Osteocyte (in vitro differentiated cells): ENCODE measurements at places on chromosomes 6 and 20.
A peak's percentile ranks its signal among the peaks of the same experiment; 100 is the strongest.

GRCh38 chr20:9810738-9811137 is 28.1 kb downstream of the PAK5 start:
- DNase-seq: no peak

DNA sequence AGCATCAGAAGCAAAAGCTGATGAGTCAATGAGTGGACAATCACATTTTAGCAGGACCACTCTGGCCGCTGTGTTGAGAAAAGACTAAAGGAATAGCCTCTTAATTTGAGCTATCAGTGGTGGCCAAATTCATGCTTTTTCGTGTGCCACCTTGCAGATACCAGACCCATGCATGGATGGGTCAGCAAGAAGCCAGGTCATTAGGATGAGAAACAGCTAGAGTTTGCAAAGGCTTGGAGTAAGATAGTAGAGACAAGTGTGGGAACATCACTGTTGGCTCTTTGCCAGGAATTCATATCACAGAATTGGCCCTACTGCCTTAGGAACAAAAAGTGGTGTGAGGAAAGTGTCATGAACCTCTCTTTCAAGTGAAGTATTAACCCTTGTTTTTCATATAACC is 25.5 kb downstream of the MRAP2 start:
- DNase-seq: no peak

DNA sequence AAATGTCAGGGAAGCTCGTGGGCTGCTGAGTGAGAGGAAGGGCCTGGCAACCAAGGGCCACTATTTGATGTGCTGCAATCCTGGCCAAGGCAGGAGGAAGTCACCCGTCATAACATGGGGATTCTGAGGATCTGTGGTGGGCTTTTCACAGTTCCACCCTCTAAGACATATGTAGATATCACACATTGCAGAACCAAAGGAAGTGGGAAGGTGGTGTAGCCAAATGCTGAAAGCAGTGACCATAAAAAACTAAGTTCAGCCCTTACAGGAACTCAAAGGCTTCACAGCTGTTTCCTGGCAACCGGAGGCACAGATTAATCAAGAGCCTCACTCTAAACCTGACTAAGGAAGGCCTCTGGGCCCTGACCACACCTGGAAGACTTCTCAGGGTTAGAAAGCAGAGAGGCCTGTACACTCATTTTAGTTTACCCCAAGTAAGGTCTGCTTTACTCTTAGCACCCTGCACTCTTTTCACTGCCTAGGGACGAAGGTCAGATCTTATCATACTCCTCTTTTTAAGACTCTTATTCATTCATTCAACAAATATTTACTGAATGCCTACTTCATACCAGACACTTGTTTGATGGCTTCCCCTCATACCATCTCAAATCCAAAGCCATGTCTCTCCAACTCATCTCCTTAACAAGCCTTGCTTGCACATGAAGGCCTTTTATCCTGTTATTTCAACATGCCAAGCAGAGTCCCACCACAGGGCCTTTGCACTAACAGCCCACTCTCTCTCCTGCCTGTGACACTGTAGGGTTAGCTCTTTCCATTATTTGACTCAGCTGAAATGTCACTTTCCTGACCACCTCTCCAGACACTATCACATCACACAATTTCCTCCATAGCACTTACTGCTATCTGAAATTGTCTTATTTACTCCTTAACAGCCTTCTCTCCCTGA is 2.6 kb downstream of the UBE2V1 start:
- DNase-seq: no peak

DNA sequence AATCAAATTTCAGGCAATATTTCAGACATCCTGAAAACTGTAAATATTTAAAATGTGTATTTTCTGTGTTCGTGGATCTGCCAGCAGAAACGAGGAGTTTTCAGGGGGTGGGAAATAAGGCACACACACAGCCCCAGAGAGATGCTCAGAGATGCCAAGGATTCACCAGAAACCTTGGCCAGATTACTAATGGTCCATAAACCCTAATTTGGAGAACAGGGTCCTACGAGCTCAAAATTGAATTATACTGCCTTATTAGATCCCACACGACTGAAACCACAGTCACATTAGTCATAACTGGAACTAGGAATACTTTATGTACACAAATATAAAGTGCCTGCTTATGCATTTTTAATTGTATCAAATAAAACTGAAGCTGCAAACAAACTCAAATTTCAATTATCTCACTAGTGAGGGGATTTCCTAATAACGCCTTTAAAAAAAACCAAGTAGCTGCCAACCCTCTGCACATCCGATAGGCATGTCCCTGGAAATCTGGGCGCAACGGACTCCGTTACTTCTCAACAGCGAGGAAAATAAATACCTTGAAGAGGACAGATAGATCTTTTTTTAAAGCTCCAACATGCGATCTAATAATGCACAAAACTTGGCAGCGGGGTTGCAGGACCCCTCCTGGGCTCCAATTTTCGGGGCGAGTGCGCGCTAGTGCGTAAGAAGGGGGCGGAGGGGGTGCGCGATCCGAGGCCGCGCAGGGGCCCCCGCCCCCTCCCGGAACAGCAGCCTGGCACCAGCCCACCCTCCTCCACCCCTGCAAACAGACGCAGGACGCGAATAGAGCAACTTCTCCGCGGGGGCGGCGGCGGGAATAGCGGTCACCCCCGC is 897 bp downstream of the CHD6 start:
- no peak for DNase-seq

- DNase-seq: no peak
Observed at GRCh38 chr6:141736104-141736503, 396.6 kb upstream of the GJE1 start.

DNA sequence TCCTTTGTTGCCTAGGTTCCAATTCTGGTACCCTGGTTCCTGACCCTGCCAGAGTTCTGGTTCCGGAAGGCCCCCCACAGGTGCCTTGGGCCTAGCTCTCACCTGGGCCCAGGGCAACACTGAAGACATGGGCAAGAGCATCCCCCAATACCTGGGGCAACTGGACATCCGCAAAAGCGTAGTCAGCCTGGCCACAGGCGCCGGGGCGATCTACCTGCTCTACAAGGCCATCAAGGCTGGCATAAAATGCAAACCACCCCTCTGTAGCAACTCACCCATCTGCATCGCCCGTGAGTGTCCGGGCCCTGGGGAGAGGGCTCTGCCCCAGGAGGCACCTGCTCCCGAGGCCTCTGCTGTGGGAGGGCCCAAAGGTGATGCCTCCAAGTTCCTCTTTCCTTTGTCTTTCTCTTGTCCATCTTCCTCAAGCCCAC is at the start of gene ARMC12:
Gene ARMC12, plus strand, starts transcription at position 51 of the 431 bp plus-strand sequence. Its CDS starts 77 bp downstream, at position 128.
- no peak for DNase-seq

DNA sequence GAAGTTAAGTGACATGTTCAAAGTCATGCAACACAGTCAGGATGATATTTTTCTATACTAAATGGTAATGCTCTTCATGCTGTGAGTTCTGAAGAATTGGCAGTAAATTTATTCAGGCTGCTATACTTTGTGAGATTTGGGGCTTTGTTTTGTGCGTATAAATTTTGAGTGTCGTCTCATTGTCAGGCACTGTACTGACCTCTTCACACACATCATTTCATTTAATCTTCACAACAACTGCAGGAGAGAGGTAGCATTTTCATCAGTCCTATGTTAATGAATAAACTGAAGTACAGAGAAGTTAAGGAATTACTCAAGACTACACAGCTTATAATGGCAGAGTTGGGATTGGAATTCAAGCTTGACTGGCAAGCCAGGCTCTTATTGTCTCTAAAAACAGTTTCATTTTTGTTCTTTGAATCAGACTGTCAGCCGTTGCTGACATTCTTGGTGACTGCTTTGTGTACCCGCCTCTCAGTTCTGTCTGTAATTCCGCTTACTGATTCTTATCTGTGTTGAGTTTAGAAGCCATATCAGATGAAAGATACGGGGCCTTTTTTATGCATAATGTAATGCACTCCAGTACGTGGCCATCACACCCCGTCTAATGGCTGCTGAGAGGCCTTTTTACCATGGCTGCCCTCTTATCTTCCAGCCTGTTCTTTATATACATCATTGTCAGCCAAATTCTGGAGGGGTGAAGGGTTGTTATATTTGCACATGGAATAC is 274.9 kb downstream of the UTRN start:
- no peak for DNase-seq

DNA sequence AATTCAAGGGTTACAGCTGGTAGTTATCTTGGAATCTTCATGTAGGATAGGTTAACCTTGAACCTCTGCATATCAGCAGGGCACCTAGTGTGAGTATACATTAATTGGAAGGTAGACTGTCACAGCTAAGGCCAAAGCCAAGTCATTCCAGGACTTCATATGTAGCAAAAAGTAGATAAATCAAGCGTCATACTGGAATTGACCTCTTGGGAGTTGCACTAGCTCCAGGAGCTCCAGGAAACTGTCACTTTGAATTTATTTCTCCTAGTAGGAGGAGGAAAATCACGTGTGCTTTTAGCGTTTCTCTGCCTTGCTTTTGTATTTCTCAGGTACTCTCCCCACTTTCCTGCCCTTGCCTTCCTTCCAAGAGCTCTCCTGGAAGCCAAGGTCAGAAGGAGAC is 30.3 kb downstream of the RIPOR2 start:
- DNase-seq: no peak

DNA sequence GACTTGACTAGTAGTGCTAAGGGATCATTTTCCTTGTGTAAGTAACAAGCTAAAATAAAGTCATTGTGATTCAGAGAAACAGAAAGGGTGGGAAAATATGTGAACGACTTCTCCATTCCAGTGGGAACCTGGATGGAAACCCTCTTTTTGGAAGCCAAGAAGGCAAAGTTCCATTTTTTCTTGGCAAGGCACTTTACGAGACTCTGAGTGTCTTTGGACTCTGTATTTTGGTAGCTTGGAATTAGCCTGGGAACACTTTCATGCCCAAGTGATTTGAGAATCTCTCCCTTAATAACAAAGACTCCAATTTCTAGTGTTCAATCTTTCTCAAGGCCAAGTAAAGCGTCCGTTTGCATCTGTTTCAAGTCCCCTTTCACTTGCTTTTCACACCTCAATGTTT is 100.5 kb upstream of the SASH1 start:
- DNase-seq: no peak

GRCh38 chr20:10672624-10673127 is 1.1 kb downstream of the JAG1 start:
- DNase-seq: peak; percentile 83

DNA sequence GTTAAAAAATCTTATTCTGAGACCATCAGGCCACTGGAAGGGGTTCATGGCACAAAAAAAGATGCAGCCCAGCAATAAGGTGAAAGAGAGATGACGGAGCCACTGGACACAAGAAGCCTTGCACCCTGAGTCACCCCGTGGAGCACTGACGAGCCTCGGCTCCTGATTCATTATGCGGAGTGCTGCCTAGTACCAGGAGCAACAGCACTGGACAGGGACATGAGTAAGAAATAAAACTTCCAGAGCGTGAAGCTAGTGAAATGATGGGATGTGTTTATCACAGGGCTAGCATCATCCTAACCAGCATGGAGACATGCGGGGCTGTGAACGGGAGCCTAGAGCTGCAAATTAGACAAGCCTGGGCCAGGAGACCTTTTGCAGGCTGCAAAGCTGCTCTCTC is 53.3 kb downstream of the RNASET2 start:
- no peak for DNase-seq

DNA sequence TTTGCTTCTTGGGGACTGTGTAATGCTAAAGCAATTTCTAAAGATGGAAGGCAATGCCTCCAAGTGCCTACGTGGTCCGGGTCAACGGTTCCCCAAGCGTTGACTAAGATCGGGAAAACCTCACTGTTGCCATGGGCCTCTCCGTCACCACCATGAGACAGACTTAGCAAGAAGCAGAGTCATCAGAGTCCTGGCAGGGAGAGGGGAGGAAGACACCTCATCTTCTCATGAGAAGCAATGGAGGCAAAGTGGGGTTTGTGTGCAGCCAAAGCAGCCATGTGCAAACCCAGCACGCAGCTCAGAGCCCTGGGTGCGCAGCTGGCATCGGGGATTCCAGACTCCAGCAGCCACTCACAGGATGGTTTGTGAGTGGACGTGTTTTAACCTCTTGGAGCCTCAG is 111.4 kb downstream of the SYNDIG1 start:
- DNase-seq: peak; percentile 69

DNA sequence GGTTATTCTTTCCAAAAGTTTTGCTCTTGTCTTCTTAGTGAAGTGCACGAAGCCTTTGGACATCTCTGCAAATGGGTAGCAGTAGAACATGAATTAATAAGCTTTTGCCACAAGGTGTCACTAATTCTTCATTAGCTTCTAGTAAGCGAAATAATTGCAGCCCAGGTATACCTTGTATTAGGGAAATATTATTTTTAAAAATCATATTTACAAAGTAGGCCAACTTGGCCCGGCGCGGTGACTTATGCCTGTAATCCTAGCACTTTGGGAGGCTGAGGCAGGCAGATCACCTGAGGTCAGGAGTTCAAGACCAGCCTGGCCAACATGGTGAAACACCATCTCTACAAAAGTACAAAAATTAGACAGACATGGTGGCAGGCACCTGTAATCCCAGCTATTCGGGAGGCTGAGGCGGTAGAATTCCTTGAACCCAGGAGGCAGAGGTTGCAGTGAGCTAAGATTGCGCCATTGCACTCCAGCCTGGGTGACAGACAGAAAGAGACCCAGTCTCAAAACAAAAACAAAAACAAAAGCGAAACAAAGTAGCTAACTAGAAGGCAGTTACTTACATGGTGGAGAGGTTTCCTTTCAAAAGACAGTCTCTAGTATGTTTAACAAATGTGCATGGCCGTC is 8.8 kb upstream of the RSPH3 start:
- DNase-seq: no peak

- DNase-seq: no peak
Observed at GRCh38 chr6:43934183-43934802, 164.3 kb downstream of the VEGFA start.

- no peak for DNase-seq
Observed at GRCh38 chr6:70119218-70119835, 183.6 kb downstream of the COL9A1 start.
